ENCODE measurements at places on chromosomes 3 and 15.

- DNase-seq: no peak
These were observed 1.6 kb downstream of the FBN1 start for GRCh38 chr15:48643776-48644466.

DNA sequence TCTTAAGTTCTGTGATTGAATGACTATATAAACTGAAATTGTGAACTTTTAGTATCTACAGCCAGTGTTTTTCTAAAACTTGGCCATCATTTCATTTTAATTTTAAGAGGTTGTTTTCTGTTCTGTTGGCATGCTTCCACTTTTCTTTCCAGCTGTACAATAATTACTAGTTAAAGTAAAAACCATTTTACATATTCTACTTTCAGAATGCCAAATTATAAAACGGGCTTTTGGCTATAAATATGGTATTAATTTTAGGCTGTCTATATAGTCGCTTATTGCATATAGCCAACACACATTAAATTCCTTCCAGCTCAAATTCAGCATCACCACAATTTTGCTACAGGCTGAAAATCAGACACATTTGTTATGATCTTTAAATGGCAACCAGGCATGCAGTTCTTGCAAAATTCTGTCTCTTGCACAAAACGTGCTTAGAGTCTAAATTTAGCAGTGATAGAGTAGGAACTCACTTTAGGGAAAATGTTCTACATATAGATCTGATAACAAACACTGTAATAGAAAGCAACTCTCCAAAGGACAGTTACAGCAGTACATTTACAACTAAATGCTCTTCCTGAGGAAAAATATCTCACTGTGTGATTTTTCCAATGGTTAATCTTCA, 81.1 kb downstream of the BTD start:
- DNase-seq: no peak

- DNase-seq: no peak
These were observed 168.8 kb upstream of the TLE3 start for GRCh38 chr15:70266412-70267121.

DNA sequence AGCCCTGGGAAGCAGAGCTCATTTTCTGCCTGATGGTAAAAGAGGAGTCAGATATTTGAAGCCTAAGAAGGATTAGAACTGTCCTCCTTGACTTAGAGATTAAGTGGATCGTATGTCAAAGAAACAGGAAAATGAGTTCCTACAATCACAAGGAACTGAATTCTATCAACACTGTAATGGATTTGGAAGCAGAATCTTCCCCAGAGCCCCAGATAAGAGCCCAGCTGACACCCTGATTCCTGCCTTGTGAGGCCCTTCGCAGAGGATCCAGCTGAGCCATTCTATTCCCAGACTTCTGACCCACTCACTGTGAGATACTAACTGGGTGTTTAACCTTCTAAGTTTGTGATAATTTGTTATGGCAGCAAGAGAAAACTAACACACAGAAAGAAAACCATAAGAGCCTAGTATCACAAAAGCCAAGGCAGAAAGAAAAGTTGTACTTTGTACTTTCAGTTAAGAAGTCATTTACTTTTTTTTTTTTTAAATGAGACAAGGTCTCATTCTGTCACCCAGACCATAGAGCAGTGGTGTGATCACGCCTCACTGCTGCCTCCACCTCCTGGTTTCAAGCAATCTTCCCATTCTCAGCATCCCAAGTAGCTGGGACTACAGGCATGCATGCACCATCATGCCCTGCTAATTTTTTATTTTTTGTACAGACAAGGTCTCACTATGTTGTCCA, 61.1 kb upstream of the ZBTB20 start:
- DNase-seq: peak; percentile 94

GRCh38 chr15:100131321-100132224, 210.2 kb downstream of the ADAMTS17 start:
- DNase-seq: peak; percentile 48

DNA sequence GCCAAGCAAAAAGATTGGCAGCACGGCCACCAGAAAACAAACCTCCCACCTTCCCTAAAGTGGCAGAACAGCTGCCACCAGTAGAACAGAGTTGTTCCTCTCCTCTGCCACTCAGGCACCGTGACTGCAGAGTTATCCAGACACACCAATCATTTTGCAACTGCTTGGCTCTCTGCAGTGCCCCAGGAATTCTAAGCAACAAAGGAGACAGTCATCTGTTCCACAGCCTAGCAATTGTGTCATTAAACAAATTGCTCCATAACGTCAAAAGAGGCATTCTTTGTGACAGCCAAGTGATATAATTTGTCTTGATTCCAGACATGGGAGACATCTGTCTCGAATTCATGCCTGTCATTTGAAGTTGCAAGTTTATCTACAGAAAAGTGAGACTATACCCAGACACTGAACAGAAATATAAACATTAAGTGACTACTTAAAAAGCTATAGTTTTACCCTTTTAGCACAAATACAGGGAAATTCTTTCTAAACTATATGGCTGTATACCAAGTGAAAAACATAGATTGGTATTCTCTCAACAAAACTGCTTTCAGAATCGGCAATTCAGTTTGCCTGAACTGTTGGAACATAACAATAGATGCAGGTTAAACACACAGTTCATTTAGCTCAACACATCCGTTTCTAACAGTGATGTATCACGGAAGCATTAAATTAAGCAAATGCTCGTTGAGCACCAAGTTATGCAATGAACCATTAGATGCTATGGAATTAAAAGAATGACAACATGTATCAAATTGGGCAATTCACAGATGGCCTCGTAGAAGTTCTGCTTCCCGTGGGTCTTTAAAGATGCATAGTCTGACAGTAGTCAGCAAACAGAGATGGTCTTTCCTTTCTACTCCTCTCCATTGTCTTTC, 281.3 kb downstream of the FGF12 start:
- DNase-seq: peak; percentile 61

Measured in NCI-H524 (cell line).